ENCODE measurements at places on chromosomes 11 and 22.

- no peak for DNase-seq
Observed at GRCh38 chr11:67379061-67380058, 6.0 kb upstream of the CLCF1 start.

- DNase-seq, result no peak
Observed at GRCh38 chr11:32331792-32332191, 103.5 kb downstream of the WT1 start.

- no peak for DNase-seq
Observed at GRCh38 chr11:57205041-57205641, 23.4 kb downstream of the LRRC55 start.

GRCh38 chr11:37496201-37496600 lies 898.2 kb upstream of the RAG2 start:
- DNase-seq, result no peak

DNA sequence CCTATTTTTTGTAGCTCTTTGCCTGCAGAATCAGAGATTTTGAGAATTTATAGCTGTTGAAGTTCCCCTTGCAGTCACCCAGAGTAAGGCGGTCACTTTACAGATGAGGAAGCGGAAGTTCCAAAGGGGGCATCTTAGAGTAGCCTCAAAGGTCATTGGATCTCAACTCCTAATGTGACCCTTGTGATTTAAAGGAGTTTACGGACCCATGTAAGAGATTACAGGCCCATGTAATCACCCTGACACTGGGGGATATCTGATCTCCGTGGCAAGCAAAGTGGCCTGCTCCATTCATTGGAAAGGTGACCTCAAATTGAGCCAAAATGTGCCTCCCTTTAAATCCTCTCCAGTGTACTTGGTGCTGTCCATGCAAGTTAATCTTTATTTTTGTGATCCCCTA lies 15.7 kb downstream of the P2RX3 start:
- DNase-seq, result no peak

DNA sequence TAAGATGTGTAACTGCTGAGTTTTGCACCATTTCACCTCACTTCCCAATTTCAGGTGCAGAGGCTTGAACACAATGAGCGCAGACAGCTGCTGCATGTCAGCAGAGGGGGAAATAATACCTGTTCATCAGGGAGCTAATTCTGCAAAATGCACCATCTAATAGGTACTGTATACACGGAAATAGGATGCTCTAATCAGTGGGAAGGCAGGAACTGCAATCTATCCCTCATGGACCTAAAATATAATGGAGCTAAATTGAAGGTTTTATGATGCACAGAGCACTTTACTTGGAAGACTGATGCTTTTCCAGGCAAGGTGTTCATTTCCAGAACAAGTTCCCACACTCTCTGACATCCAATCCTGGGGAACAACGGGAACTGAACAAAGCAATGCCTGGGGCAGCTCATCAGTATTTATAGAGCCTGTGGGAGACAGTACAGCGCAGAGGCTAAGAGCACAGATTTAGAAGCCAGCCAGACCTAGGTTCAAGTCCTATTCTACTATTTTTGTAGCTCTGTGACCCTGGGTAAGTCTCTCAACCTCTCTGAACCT lies 78.5 kb downstream of the TENM4 start:
- DNase-seq, result no peak

DNA sequence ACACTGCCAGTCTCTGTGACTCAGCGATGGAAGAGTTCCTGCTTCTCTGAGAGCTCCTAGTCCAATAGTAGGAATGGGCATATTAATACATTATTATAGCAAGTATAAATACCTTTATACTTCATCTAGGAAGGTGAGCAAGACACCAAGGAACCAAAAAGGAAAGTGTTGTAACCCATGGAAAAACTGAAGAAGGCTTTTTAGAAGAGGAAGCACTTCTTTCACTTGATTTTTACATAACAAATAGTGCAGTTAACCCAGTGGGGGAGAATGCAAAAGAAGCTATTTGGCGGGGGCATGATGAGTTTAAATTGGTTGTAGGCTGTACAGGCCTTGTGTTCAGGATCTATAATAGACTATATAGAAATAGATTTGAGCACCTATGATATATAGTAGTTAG lies 31.2 kb upstream of the C11orf87 start:
- no peak for DNase-seq

GRCh38 chr22:19115628-19116027 lies 6.6 kb downstream of the DGCR2 start:
- DNase-seq, result no peak

DNA sequence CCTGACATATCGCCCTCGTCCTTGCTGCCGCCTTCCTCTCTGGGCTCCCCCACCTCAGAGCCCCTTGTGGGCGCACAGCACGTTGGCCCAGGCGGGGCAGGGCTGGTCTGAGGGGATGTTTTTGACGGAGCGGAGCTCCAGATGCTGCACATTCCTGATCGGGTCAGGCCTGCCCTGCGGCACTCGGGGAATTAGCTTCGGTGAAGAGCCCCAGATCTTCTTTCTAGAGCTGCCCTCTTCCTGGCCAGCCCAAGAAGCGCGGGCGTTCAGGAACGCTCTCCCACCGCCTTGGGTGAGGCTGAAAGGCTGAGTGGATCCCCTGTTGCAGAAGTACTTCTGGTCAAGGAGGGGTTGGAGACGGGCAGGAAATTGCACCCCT lies 12.1 kb downstream of the YPEL4 start:
- no peak for DNase-seq

GRCh38 chr22:45318168-45318557 lies 8.4 kb downstream of the FAM118A start:
- DNase-seq, result peak; percentile 86

- DNase-seq, result no peak
Observed at GRCh38 chr22:31790240-31790639, 36.4 kb downstream of the DEPDC5 start.

DNA sequence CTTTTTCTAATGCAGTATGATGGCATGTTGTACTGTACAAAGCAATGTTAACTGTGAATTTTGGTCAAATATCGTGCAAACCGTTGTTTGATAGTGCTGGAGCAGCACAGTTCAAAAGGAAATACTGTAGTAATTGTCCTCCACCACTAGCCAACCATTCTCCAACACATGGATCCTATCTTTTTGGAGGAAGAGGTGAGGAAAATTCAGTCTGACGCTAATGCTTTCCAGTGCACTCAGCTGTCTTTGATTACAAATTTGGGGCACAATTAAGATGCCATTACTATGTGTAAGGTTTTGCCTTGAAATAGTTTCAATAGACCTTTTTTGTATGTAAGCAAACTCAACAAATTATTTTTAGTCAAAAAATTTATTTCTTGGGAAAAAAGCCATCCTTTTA lies 240.5 kb upstream of the CCDC179 start:
- DNase-seq, result no peak

- DNase-seq, result peak; percentile 71
Observed at GRCh38 chr11:79493555-79494171, 52.8 kb upstream of the TENM4 start.

DNA sequence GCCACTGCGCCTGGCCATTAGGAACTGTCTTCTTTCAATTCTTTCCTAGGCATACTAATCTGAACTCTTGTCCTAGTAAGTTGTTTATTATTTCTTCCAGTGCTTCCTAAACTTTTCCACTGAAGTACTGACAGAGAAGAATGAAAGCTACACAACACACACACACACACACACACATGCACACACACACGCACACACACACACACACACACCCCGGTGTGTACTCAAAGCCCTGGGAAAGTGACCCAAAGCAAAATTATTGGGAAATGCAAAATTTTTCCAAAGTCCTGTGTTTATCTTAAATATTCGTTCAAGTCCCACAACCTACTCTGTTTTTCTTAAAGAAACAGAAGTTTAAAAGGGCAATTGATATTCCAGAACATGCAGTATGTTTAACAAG lies 19.4 kb upstream of the SIK2 start:
- DNase-seq, result no peak

DNA sequence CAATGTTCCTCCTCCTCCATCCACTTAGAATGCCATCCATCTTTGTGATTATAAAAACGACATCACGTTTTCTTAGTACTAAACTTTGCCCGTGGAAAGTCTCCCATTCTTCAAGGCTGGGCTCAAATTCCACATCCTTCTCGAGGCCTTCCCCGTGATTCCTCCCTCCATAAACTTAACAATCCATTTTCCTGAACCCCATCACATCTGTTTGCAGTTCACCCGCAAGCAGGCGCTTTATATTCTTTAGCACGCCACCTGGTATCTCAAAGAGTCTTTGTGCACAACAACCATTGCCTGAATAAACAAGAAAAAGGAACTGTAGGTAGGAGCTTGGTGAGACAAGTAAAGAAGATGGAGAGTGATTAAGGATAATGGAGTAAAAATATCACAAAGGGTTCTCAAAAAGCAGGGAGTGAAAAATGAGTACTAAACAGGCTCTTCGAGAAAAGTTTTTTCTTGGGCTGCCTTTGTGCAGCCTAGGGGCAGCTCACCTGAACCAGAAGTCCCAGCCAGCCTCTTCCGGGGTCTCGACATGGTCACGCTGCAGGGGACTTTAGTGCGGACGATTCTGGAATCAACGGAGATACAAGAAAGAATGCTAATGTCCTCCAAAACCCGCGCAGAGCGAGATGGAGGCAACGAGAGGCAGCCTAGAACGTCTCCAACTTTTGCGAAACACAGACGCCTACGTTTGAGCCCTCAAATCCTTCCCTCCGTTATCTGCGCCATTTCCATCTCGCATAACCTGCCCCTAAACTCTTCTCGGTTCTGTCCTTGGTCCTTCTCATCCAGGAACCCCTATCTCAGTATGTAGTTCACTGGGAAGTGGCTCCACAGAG lies 585 bp downstream of the THYN1 start:
- no peak for DNase-seq

DNA sequence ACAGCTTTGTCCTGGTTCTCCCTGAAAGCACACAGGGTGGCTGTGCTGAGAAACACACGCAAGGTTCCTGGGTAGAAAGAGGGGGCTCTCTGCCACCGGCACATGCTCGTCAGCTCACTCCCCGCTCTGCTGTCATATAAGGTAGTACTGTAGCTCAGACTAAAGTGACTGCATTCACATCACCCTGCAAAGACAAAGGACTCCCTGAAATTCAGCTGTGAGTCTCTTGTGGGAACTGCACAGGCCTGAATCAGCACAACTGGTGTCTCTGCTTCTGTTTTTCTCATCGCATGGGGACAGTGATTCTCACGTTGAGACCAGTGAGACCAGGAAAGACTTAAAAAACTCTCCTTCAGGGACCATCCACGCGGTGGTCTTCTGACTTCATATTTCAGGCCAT lies 124.1 kb upstream of the BID start:
- DNase-seq, result no peak

DNA sequence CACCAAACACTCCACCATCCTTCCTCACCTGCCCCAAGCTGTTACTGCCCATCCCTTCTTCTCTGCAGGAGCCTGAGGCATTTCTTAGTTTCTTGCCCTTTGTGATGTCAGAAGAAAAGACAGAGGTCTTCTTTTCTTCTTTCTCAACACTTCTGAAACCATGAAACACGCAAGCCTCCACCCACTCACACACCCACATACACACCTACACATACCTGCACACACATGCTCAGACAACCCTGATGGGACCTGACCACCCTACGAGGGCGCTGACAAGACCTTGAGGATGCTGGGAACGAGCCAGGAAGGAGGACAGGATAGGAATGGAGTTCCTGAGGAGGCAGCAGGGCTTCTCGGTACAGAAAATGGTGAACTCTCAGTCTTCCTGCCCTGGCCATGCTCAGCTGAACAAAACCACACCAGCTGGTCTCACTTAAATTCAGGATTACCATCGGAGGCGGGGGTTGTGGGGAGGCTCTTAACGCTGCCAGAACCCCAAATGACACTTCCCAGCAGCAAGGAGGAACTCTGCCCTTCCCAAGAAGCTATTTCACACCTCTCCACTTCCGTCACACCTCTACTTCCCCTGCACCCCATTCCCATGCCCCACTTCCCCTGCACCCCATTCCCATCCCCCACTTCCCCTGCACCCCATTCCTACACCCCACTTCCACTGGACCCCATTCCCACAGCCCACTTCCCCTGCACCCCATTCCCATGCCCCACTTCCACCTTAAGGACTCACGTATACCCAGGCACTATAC lies 41.0 kb downstream of the CSF2RB start:
- DNase-seq, result no peak

DNA sequence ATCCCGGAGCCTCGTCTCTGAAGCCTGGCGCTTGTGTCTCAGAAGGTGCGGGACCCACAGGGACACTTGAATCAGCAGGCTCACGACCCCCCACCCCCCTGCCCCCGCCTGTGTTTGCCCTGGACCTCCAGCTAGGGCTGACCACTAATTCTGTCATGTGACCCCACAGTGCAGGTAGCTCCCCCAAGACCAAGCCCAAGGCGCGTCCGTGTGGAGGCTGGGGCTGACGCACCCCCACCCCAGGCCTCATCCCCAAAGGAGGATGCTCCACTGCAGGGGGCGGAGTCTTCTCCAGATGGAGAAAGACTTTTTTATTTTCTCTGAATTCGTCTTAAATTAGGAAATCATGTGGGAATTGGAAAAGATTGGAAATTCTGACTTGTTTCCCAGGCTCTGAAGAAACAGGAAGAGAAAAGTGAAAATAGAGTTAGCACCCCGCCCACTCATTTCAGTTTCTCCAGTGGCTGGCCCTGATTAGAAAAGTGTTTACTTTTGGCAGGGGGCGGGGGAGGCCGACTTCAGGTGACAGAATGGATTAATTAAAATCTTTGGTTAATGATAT lies 1.0 kb upstream of the RELA start:
- DNase-seq, result no peak

GRCh38 chr11:126756855-126757254 lies 243.7 kb downstream of the KIRREL3 start:
- DNase-seq, result no peak

- no peak for DNase-seq
Observed at GRCh38 chr11:117410861-117411710, 83.4 kb downstream of the CEP164 start.

GRCh38 chr11:120105576-120105975 lies 32.3 kb downstream of the TRIM29 start:
- DNase-seq, result no peak

DNA sequence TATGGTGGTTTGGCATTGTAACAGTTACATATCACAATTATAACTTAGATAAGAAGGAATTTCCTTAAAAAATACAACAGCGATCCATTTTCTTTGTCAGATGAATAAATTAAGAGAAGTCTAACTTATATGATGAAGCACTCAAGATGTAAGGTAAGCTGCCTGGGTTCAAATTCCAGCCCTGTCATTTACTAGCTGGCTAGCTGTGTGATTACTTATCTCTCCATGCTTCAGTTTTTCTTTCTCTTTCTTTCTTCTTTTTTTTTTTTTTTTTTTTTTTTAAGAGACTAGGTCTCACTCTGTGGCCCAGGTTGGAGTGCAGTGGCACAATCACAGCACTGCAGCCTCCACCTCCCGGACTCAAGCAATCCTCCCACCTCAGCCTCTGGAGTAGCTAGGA lies 22.2 kb upstream of the LDHA start:
- DNase-seq, result no peak

DNA sequence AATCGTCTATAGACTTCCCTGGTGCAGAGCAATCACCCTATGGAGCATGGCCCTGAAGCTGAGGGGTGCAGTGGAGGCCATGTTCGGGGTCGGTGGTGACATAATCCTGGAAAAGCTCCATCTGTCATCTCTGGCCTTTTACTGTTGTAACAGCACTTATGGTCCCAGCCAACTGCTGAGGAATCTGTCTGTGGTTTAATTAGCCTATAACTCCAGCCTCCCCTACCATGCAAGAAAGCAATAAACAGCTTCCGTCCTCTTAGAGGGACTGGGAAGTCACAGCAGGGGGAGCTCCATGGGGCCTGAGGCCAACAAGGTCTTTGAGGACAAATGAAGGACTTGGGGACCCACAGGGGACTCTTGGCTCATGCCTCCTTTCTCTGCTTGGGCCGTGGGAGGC lies 159.1 kb upstream of the NECTIN1 start:
- no peak for DNase-seq

- DNase-seq, result no peak
Observed at GRCh38 chr11:36008584-36008983, 64.7 kb downstream of the LDLRAD3 start.

All from NCI-H2029 (cell line).